ENCODE measurements at places on chromosomes 11 and 22. TPM values are rescaled to one million over a fixed set of nuclear protein-coding genes. Genes with fewer than 3 reads are reported as not detected.

ST14 gene
- total RNA-seq = 0.06 TPM

OR52D1 gene
- not detected for total RNA-seq

ALX4 gene
- total RNA-seq = not detected

HEPN1 gene
- total RNA-seq = not detected

PAMR1 gene
- 0.26 TPM for total RNA-seq

IL10RA gene
- total RNA-seq = not detected

OR5T1 gene
- not detected for total RNA-seq

TRIM29 gene
- not detected for total RNA-seq

DRICH1 gene
- total RNA-seq = not detected

SLC22A8 gene
- not detected for total RNA-seq

MUC15 gene
- not detected for total RNA-seq

CARNS1 gene
- 0.40 TPM for total RNA-seq

MAP6 gene
- total RNA-seq = not detected

BIRC3 gene
- total RNA-seq = 0.40 TPM

SELENOM gene
- 61.4 TPM for total RNA-seq

AP2A2 gene
- 40.3 TPM for total RNA-seq

ATM gene
- 83.0 TPM for total RNA-seq

ZNF214 gene
- 1.5 TPM for total RNA-seq

MPZL2 gene
- not detected for total RNA-seq

TTLL12 gene
- 52.8 TPM for total RNA-seq

PARVA gene
- 49.6 TPM for total RNA-seq

DUSP8 gene
- total RNA-seq = not detected

OR51I1 gene
- total RNA-seq = not detected

OR8D4 gene
- not detected for total RNA-seq
